ENCODE measurements at places on chromosomes 6 and 20.

DNA sequence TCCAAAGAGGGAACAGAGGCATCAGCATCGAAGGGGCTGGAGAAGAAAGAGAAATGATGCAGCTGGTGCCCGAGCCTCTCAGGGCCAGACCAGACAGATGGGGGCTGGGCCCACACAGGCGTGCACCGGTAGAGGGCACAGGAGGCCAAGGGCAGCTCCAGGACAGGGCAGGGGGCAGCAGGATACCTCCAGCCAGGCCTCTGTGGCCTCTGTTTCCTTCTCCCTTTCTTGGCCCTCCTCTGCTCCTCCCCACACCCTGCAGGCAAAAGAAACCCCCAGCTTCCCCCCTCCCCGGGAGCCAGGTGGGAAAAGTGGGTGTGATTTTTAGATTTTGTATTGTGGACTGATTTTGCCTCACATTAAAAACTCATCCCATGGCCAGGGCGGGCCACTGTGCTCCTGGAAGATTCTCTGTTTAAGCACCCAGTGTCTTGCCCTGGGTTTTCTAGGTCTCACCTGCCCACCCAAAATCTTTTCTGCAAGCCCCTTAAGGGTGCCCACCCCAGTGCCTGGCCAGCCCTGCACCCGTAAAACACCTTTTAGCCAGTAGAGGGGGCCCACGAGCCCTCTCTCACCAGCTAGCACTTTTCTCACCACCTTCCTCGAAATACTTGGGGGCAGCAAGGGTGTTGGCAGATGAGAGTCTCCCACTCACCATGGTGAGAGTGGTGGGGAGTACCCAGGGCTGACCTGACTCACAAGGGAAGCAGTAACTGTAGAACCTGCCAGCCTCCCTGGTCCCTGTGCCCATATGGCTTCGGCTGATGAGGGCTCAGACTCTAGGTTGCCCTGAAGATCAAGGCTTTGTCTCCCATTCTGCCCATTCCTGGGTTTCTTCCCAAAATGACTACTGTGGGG, 35.7 kb upstream of the ID1 start:
- DNase-seq = peak; percentile 62

- no peak for DNase-seq
These were observed 50.7 kb upstream of the UTRN start for GRCh38 chr6:144234399-144234798.

GRCh38 chr6:69795469-69796072, 1.2 kb downstream of the LMBRD1 start:
- DNase-seq = no peak

GRCh38 chr6:18473755-18474154, 86.6 kb downstream of the RNF144B start:
- DNase-seq = no peak

DNA sequence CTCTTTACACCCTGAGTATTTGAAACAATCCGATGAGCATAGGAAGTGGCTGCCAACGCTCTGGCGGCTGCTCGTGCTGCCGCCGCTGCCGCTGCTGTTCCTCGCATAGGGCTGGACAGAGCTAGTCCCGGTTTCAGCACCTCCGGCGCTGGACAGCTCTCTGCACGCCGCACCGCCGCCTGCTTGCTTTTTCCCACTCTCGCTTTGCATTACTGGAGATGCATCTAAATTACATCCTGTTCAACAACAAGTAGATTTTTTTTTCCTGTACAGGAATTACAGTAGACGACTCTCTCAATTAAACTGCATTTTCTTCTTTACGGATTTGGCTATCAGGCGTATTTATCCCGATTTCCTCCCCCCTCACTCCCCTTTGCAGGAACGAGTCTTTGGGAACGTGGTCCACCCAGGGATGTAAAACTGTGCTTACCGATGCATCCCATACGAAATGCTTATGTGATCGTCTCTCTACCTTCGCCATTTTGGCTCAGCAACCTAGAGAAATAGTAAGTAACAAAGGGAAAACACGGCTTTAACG, 563.8 kb downstream of the LMBRD1 start:
- no peak for DNase-seq

DNA sequence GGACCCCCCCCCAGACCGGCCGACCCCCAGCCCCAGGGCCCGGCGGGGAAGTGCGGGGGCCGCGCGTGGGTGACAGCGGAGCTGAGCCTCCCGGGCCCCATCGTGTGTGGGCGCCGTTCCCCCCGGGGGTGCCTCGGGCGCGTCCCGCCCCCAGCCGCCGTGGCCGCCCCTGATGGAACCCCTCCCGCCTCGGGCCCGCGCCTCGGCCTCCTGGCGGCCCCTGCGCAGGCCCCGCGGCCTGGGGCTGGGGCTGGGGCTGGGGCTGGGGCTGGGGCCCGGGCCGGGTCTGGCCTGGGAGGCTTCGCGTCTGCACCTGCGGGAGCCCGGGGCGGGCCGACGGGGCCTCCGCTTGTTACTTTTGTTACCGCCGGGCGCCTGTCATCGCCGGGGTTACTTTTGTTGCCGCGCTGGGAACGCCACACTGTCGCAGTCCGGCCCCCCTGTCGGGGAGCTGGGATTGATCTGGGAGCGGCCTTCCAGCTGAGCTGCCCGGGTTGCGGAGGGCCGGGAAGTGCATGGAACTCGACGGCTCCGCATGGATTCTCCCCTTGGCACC, 598 bp downstream of the OGFR start:
- DNase-seq = peak; percentile 39

- no peak for DNase-seq
These were observed 92.3 kb downstream of the ANKRD60 start for GRCh38 chr20:58136149-58136484.

GRCh38 chr6:72733045-72733444, 111.2 kb downstream of the KCNQ5 start:
- no peak for DNase-seq

- DNase-seq = no peak
These were observed 176.1 kb downstream of the TRIM27 start for GRCh38 chr6:28747631-28748157.

DNA sequence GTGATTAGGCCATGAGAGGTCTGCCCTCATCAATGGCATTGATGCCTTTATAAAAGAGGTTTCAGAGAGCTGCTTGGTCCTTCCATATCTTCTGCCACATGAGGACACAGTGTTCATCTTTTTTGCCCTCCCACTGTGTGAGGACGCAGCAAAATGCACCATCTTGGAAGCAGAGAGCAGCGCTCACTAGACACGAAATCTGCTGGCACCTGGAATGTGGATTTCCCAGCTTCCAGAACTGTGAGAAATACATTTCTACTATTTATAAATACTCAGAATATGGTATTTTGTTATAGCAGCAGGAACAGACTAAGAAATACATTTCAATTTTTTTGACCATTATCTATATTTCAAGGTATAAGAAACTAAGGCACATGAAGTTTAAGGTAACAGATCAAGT, 24.9 kb downstream of the SLC35F1 start:
- no peak for DNase-seq

All from naive thymus-derived CD8-positive, alpha-beta T cell (primary cell).